ENCODE measurements at places on chromosomes 7 and 10. TPM values are rescaled to one million over a fixed set of nuclear protein-coding genes. Genes with fewer than 3 reads are reported as not detected.

- DNase-seq: no peak
Measured at GRCh38 chr10:64648915-64649314, 1127.7 kb downstream of the REEP3 start.

The PTPRE gene
- 14.7 TPM for total RNA-seq

- DNase-seq: no peak
Measured at GRCh38 chr10:86289577-86289868, 77.1 kb downstream of the GRID1 start.

The ACADSB gene
- total RNA-seq: 13.1 TPM

The ASB4 gene
- total RNA-seq: not detected

GRCh38 chr7:39539816-39540215, 26.4 kb upstream of the YAE1 start:
- no peak for DNase-seq

The C10orf105 gene
- total RNA-seq: not detected

The TACC2 gene
- total RNA-seq: 12.4 TPM
